ENCODE measurements at places on chromosomes 3 and 15. TPM values are rescaled to one million over a fixed set of nuclear protein-coding genes. Genes with fewer than 3 reads are reported as not detected.

Gene CCDC33
- total RNA-seq: not detected

Gene CLDN18
- total RNA-seq: not detected

Gene ALG1L2
- not detected for total RNA-seq

Gene CCR1
- 7.1 TPM for total RNA-seq

Gene GOLGA6D
- total RNA-seq: not detected

Gene KLHL6
- 1.7 TPM for total RNA-seq

Gene AQR
- total RNA-seq: 21.9 TPM

Gene TRPM1
- not detected for total RNA-seq

- H3K27ac ChIP-seq: peak overlapping the region; percentile 30
- H3K4me1 ChIP-seq: peaks cover 16% of the 10 kb centered on the region
- DNase-seq: no peak
- H3K36me3 ChIP-seq: no peaks in the 10 kb centered on the region
- H3K4me3 ChIP-seq: no peak overlapping the region
- no peaks in the 10 kb centered on the region for H3K27me3 ChIP-seq
Observed at GRCh38 chr15:80530737-80531365, 126.7 kb downstream of the ARNT2 start.

DNA sequence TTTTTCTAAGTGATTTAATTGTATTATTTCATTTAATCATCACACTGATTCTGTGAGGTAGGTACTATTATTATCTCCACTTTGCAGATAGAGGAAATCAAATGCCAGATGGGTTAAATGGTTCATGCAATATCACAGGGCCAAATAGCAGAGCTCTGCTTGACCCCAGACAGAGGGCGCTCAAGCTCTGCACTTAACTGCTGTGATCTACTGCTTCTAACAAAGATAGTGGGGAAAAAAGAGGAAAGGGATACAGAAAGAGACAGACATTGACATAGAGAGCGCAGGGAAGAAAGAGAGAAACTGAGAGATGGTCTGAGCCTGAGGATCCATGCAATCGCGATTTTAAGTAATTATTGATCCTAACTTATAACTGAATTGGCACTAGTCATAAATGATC is 279.1 kb upstream of the THRB start:
- no peak overlapping the region for H3K4me3 ChIP-seq
- H3K4me1 ChIP-seq: peaks cover 5% of the 10 kb centered on the region
- no peak for DNase-seq

GRCh38 chr3:151563305-151563704 is 102.4 kb upstream of the IGSF10 start:
- no peaks in the 10 kb centered on the region for H3K36me3 ChIP-seq
- no peaks in the 10 kb centered on the region for H3K27me3 ChIP-seq
- no peak overlapping the region for H3K27ac ChIP-seq
- no peaks in the 10 kb centered on the region for H3K4me1 ChIP-seq
- no peak overlapping the region for H3K4me3 ChIP-seq

DNA sequence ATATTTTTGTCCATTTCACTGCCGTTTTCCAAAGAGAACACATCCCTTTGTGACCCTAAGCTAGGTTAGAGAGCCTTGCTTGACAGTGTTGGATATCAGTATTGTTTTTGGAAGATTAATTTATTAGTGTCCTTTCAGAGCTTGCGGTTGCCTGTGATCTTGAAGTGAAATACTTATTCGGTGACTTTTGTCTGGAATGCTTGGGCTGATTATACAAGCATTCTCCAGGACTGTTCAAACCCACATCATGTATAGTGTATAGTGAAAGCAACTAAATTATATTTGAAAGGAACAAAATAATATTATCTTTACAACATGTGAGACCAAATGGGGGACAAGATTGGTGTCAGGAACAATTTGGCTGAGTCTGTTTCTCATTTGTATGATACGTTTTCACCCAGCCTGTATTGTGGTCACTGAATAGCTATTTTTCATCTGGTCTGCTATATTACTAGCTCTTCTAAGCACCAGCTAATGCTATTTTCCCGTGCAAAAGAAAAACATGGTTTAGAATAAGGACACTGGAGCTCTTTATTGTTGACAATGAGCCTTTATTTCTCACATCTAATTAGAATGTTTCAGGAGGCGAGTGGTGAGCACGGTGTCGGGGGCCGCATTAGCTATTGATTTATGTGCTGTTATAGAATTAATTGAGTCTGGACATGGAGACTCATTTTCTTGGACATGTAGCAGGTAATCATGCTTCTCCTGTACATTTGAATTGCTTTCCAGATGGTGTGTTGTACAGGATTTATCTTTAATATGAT is 158.1 kb downstream of the APBA2 start:
- H3K27me3 ChIP-seq: no peaks in the 10 kb centered on the region
- no peak for DNase-seq
- no peak overlapping the region for H3K4me3 ChIP-seq

GRCh38 chr15:41558400-41559238 is at the start of gene TYRO3:
TSS of gene TYRO3 (plus strand) at chr15:41559212. CDS start at chr15:41559258, 46 bp downstream.
- H3K27me3 ChIP-seq: no peaks in the 10 kb centered on the region
- peaks cover 27% of the 10 kb centered on the region for H3K4me1 ChIP-seq
- H3K36me3 ChIP-seq: no peaks in the 10 kb centered on the region
- no peak for DNase-seq
- H3K27ac ChIP-seq: peak within 1 kb of the TSS; percentile 59

GRCh38 chr15:99554880-99555488 is 10.8 kb upstream of the MEF2A start:
- no peaks in the 10 kb centered on the region for H3K27me3 ChIP-seq
- no peaks in the 10 kb centered on the region for H3K36me3 ChIP-seq
- H3K4me1 ChIP-seq: peaks cover 18% of the 10 kb centered on the region

DNA sequence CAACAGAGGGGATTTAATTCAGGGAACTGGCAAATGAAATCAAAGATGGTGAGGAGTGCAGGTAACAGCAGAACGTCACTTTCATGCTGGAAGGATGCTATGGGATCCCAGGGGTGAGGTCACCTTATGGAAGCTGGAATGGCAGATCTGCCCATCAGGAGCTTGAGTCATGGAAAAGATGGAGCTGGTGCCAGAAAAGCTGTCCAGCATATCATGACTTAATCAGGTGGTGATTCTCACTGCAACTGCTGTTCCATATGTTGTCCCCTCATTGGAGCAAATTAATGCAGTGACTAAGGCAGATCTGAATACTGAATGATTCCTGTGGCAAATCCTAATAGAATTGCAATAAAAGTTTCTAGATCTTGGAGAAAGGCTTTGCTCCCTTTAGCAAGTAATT is 38.4 kb downstream of the HHLA2 start:
- no peak for DNase-seq
- H3K27ac ChIP-seq: no peak overlapping the region
- H3K36me3 ChIP-seq: no peaks in the 10 kb centered on the region
- no peaks in the 10 kb centered on the region for H3K4me1 ChIP-seq
- H3K4me3 ChIP-seq: no peak overlapping the region

DNA sequence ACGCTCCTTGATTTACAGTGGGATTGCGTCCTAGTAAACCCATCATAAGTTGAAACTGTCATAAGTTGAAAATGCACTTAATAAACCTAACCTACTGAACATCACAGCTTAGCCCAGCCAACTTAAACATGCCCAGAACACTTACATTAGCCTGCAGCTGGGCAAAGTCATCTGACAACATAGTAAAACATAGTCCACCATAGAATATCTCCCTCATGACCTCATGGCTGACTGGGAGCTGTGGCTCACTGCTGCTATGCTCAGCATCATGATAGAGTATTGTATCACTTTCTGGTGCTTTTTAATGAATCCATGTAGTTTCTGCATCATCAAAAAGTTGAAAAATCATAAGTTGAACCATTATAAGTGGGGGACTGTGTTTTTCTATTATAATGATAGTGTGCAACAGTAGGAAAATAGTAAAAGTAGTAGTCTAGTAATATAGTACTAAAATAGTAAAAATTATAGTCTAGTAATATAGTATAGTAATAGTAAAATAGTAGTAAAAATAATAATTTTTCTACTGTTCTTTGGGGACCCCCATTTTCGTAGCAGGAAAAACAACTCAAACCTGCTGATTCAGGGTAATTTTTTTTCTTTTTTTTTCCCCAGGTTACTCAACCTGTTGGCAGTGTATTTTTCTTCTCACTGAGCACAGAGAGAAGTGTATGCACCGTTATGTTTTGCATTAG is 233.5 kb downstream of the MYRIP start:
- H3K4me1 ChIP-seq: no peaks in the 10 kb centered on the region
- no peaks in the 10 kb centered on the region for H3K36me3 ChIP-seq
- no peak overlapping the region for H3K4me3 ChIP-seq
- DNase-seq: no peak

GRCh38 chr3:22159004-22159695 is 408.1 kb upstream of the ZNF385D start:
- no peaks in the 10 kb centered on the region for H3K27me3 ChIP-seq
- H3K4me1 ChIP-seq: no peaks in the 10 kb centered on the region
- H3K36me3 ChIP-seq: no peaks in the 10 kb centered on the region
- no peak overlapping the region for H3K27ac ChIP-seq
- DNase-seq: no peak

GRCh38 chr3:23390446-23390845 is 187.3 kb downstream of the UBE2E2 start:
- DNase-seq: no peak
- no peaks in the 10 kb centered on the region for H3K27me3 ChIP-seq
- H3K36me3 ChIP-seq: no peaks in the 10 kb centered on the region
- H3K4me3 ChIP-seq: no peak overlapping the region
- H3K4me1 ChIP-seq: no peaks in the 10 kb centered on the region

- H3K4me1 ChIP-seq: no peaks in the 10 kb centered on the region
- no peak overlapping the region for H3K27ac ChIP-seq
- H3K27me3 ChIP-seq: no peaks in the 10 kb centered on the region
- no peak for DNase-seq
- no peak overlapping the region for H3K4me3 ChIP-seq
Observed at GRCh38 chr3:158058495-158059130, 47.6 kb downstream of the SHOX2 start.

DNA sequence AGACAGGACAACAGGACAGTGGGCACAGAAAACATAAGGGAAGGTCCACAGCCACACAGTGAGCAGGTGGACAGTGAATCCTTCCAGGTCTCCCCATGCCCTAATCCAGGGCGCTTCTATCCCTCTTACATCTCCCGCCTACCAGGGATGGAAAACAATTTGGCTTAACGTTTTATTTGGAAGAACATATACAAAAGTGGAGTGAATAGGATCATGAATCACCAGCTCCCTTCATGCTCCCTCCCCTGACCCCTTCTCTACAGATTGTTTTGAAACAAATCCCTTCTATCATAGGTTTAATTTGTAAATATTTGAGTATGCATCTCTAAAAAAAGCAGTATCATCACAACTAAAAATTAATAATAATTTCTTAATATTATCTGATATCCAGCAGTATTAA is 52.5 kb downstream of the CLDN11 start:
- H3K27me3 ChIP-seq: no peaks in the 10 kb centered on the region
- no peak for DNase-seq
- no peaks in the 10 kb centered on the region for H3K36me3 ChIP-seq
- H3K27ac ChIP-seq: peak overlapping the region; percentile 45
- H3K4me3 ChIP-seq: no peak overlapping the region

DNA sequence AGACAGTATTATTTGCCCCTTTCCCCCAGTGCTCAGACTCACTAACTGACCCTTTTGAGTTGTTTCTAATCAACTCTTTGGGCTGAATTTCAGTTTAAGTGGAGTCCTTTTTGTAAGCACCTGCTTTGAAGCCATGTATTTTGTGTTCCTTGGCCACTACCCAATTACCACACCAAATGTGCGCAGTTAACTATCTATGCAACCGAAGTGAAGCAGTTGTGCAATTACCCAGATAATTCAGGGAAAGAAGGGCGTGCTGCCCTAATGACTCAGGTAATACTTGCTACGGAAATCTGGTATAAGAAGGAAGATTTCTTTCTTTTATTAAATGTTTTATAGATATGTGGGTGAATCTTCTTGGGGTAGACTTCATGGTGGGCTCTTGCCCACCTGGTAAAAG is 371.9 kb upstream of the TBL1XR1 start:
- H3K27me3 ChIP-seq: no peaks in the 10 kb centered on the region
- DNase-seq: no peak

DNA sequence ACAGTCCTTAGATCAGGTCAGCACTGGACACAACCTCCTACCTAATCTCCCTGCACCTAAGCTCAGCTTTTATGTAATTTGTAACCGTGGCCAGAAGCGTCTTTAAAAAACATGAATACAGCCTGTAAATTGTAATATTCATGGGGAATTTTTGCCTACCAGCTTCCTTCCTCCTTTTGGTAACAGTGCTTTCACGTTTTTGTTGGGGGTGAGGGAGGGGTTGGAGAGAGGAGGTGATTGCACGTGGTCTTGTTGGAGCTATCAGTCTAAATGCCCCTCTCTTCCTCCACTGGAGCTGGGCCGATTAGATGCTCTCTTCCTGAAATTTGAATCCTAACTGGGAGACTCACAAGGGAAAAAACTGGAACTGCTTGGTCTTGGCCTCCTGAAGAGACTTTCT is 35.1 kb upstream of the SCN5A start:
- H3K4me1 ChIP-seq: no peaks in the 10 kb centered on the region
- H3K27ac ChIP-seq: no peak overlapping the region
- no peaks in the 10 kb centered on the region for H3K36me3 ChIP-seq
- H3K27me3 ChIP-seq: no peaks in the 10 kb centered on the region
- DNase-seq: no peak

DNA sequence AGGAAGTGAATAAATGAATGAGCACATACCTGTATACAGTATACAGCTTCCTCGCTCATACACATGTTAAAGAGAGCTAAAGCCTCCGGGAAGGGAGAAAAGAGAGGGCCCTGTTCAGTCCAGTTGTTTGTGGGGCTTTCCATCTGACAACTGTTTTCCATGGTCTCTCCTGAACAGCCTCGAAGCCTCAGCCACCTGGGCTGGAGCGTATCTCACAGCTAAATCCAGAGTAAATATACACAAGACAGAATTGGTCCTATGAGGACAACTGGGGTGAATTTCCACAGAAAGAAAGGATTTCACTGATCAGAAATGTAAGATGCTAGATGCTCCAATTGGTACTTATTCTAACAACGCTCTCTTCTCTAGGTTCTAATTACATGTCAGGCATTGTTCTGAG is 103.5 kb downstream of the LIPC start:
- no peaks in the 10 kb centered on the region for H3K36me3 ChIP-seq
- no peak for DNase-seq
- H3K4me3 ChIP-seq: no peak overlapping the region

DNA sequence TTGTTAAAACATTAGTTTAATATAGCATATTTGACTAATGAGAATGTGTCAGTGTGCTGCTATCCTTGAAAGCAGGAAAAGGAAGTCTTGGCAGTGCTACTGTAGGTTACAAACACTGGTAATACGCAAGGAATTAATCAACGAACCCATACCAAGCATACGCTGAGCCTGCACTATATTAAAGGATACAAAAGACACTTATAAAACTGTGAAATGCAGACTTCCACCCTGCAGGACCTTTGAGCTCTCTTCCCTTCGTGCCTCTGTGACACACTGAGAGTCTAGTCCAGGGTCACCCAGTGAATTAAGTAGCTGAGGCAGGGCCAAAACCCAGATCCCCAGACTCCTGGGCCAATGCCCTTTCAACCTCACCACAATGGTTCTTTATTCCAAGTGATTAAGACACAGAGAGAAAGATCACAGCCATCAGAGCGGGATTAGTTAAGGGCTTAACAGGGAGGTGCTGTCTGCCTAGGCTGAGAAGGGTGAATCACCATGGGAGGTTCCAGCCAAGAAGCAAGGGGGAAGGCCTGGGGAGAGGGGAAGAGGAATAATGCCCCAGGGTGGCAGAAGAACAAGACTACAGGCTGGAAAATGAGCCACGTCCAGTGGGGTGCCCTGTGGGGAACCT is 6.8 kb downstream of the ANXA2 start:
- peak overlapping the region; percentile 17 for H3K4me3 ChIP-seq
- peak overlapping the region; percentile 62 for H3K27ac ChIP-seq
- H3K4me1 ChIP-seq: peaks cover 99% of the 10 kb centered on the region
- peak; percentile 91 for DNase-seq

GRCh38 chr3:115062009-115062408 is 85.1 kb downstream of the ZBTB20 start:
- H3K36me3 ChIP-seq: no peaks in the 10 kb centered on the region
- H3K27ac ChIP-seq: no peak overlapping the region
- DNase-seq: no peak

Data from vagina (tissue), 2 donors.